Esophagus muscularis mucosa (tissue), 4 donors: ENCODE measurements at places on chromosomes 2 and 18. TPM values are rescaled to one million over a fixed set of nuclear protein-coding genes. Genes with fewer than 3 reads are reported as not detected.

DNA sequence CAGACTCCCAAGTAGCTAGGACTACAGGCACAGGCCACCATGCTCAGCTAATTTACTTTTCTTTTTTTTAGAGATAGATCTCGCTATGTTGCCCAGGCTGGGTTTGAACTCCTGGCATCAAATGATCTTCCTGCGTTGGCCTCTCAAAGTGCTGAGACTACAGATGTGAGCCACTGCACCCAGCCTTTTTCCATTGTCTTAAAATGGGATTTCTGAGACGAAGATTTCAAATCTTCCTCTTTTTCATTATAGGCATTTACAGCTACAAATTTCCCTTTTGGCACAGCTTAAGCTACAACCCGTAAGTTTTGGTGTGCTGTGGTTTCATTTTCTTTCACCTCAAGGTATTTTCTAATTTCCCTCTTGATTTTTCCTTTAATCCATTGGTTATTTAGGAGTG is 8.6 kb downstream of the GNLY start:
- no peak for DNase-seq

DNA sequence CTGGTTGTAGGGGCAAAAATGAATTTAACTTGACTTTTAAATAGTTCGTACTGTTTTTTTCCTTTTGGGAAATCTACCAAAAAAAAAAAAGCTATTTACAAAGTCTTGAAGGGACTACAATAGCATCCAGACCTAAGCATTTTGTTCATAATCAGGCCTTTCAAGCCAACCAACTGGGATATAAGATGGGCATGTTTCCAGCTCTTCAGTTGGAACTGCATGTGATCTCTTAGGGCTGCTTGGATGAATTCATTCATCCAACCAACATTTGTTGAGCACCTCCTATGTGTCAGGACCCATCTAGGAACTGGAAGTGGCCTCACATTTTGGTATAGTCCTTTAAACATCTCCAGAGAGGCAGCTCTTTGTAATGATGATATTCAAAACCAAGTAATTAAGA is 98.6 kb downstream of the AAK1 start:
- DNase-seq = no peak

DNA sequence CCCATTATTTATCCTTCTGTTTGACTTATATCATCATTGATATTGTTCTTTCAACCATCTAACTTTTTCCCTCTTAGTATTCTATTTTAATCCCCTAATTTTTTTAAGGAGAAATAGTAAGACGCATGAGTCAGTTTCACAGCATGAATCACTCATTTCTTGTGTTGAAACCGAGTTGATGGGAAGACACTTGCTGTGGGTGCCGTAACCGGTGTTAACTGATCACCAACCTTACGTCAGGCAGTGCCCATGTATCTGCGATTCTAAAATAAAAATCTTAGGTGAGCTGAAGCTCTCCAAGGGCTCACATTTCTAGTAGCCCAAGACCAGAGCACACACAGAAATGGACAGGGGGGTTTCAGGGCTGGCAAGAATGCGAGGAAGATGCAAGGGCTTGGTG is 348.1 kb downstream of the GALR1 start:
- DNase-seq = no peak

GRCh38 chr2:201008296-201008829 is 44.9 kb upstream of the ORC2 start:
- no peak for DNase-seq

- DNase-seq = no peak
These were observed 10.5 kb downstream of the SCYGR4 start for GRCh38 chr2:227627769-227628168.

DNA sequence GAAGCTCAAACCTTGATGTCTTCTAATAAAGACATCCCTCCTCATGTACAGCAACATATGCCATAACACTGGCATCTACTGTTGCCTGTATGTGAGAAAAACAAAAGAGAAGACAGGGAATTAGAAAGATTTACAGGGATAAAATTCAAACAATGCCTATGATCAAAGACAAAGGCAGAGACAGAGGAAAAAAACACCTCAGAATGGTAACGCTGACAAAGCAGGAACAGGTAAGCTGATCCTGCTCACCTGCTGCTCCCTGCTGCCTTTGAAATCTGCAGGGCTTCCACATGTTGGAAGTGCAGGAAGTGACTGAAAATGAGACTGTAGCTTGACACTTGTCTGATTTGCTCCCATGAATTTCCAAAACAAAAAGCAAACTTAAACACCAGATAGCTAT is 90.2 kb upstream of the DNAJC10 start:
- no peak for DNase-seq

The CD8B2 gene
- total RNA-seq = not detected

The NT5DC4 gene
- total RNA-seq = not detected

The CRYBA2 gene
- total RNA-seq = not detected

The GPR148 gene
- total RNA-seq = not detected
